ENCODE measurements at places on chromosomes 6 and 20.
A peak's percentile ranks its signal among the peaks of the same experiment; 100 is the strongest.

DNA sequence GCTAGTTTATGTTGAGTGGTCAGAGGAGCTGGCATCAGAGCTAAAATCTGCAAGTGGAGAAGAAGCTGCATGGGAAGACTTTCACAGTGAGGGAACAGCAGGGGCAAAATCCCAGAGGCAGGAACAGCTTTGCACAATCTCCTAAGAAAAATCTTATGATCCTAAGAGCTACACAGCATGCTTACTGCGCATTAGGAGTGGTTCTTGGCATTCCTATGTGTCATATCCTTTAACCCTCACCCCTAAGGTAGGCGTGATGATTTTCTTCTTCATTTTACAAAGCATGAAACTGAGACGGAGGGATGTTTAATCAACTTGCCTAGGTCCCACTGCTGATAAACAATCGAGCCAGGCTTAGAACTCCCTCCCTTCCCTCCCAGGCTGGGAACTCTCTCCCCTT is 313.6 kb upstream of the SULF2 start:
- no peaks in the 10 kb centered on the region for H3K36me3 ChIP-seq
- H3K4me1 ChIP-seq = no peaks in the 10 kb centered on the region
- H3K4me3 ChIP-seq = no peak overlapping the region
- DNase-seq = no peak

- peaks cover 31% of the 10 kb centered on the region for H3K4me1 ChIP-seq
- peaks cover 82% of the 10 kb centered on the region for H3K36me3 ChIP-seq
- no peak overlapping the region for H3K4me3 ChIP-seq
- H3K27ac ChIP-seq = no peak overlapping the region
- no peak for DNase-seq
- H3K27me3 ChIP-seq = no peaks in the 10 kb centered on the region
These were observed 134.0 kb downstream of the DTNBP1 start for GRCh38 chr6:15528870-15529269.

- peak within 1 kb of the TSS; percentile 94 for H3K4me3 ChIP-seq
- H3K36me3 ChIP-seq = peaks cover 4% of the 10 kb centered on the region
- H3K27ac ChIP-seq = peak within 1 kb of the TSS; percentile 98
- peaks cover 26% of the 10 kb centered on the region for H3K4me1 ChIP-seq
- peak; percentile 67 for DNase-seq
- H3K27me3 ChIP-seq = no peaks in the 10 kb centered on the region
These were observed at the start of gene CASS4 for GRCh38 chr20:56411759-56412472. Gene CASS4, plus strand, starts transcription at chr20:56412260. Its CDS starts 199 bp downstream, at chr20:56412459.

GRCh38 chr20:20094410-20094809 is 42.1 kb downstream of the CFAP61 start:
- DNase-seq = no peak
- H3K27ac ChIP-seq = no peak overlapping the region
- peaks cover 32% of the 10 kb centered on the region for H3K27me3 ChIP-seq
- H3K4me1 ChIP-seq = no peaks in the 10 kb centered on the region

DNA sequence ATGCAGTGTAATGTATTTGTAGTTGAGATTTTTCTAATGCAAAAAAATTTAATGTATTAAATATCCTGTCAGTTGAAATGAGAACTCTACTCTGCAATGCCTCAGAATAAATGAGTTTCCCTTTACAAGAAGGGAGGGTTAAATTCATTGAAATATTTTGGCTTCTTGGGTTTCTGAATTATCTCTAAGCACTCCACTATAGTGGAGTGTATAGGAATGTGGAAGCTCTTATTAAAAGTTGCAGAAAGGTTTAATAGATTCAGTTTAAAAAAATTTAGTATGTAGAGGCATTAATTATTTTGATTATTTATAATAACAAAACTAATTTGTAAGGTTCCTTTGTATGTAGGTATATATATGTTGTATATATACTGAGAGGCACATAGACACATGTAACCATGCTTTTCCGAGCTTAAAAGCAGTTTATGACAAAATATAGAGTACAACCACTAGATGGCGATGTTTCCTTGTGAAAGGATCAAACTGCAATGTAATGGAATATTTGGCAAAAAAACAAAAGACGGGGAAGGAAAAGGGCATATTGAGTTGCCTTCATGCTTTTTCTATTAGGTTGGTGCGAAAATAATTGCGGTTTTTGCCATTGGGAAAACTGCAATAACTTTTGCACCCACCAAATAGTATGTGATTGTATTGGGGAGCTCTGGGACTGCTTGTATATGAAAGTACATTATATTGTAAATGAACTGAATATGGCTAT is 144.2 kb downstream of the MYO6 start:
- no peak overlapping the region for H3K27ac ChIP-seq
- H3K27me3 ChIP-seq = no peaks in the 10 kb centered on the region
- H3K36me3 ChIP-seq = no peaks in the 10 kb centered on the region
- peaks cover 1% of the 10 kb centered on the region for H3K4me1 ChIP-seq

DNA sequence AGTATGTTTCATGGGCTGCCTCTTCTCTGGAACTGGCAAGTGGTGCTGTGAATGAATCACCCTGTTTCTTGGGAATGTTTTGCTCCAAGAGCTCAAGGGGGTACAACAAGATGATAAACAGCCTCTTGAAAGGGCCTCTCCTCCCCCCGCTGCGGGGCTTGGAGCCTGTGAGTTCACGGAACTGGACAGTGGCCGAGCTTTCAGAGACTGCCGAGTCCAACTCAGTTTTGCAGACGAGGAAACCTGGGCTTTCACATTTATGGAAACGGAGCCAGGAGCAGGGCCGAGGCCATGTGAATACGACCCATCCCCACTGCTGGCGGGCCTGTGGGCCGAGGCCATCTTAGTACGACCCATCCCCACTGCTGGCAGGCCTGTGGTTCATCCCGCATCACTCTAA is 18.2 kb upstream of the SRC start:
- no peaks in the 10 kb centered on the region for H3K27me3 ChIP-seq
- no peaks in the 10 kb centered on the region for H3K36me3 ChIP-seq
- no peaks in the 10 kb centered on the region for H3K4me1 ChIP-seq

DNA sequence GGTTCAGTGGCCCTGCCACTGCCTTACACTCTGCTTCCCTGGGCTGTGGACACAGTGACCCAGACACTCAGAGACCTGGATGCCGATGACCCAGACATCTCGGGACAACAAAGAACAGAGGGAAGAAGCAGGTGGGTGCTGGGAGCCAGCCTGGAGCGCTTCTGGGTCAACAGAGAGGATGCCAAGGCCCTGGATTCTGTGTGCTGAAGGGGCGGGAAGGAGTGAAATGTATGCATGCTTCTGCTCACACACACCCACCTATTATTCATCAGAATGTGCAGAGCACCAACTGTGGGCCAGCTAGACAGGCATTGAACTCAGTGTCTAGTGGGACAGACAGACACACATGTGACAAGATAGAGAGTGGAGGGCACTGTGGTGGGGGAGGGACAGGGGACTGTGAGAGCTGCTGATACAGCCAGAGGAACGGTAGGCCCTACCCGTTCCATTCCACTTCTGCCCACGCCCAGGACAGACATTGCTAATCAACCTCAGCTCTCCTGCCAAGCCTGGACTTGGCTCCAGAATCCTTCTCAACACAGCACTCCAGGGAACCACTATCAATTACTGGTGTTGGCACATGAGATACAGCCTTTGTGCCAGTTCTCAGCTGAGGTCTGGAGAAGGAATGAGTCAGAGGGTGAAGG is 20.2 kb downstream of the KCNK15 start:
- H3K4me1 ChIP-seq = peaks cover 7% of the 10 kb centered on the region
- H3K27ac ChIP-seq = no peak overlapping the region
- no peak for DNase-seq
- H3K36me3 ChIP-seq = no peaks in the 10 kb centered on the region
- no peak overlapping the region for H3K4me3 ChIP-seq

GRCh38 chr6:127518710-127519468 is at the start of gene MTCL3:
Gene MTCL3, minus strand, starts transcription at chr6:127519335.
- no peaks in the 10 kb centered on the region for H3K36me3 ChIP-seq
- no peak within 1 kb of the TSS for H3K27ac ChIP-seq
- H3K4me3 ChIP-seq = peak within 1 kb of the TSS; percentile 24
- no peak for DNase-seq
- peaks cover 67% of the 10 kb centered on the region for H3K27me3 ChIP-seq
- peaks cover 31% of the 10 kb centered on the region for H3K4me1 ChIP-seq

DNA sequence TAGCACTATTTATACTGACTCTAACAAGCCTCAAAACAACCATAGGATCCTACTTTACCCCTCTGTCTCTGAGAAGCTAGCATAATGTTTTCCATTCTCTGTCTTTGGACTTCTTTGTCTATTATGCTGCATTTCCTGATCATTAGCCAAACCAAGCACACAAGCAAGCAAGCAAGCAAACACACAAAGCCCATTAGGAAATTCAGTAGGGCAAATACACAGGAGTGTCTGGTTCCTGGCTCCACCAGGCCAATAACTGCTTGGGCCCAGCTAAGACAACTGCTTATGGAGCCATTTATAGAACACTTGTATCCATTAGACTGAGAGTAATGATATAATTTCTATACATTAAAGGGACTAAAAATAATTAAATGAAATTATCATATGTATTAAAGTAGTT is 952.9 kb upstream of the EPHA7 start:
- no peak overlapping the region for H3K27ac ChIP-seq
- no peaks in the 10 kb centered on the region for H3K36me3 ChIP-seq
- H3K4me3 ChIP-seq = no peak overlapping the region
- no peaks in the 10 kb centered on the region for H3K27me3 ChIP-seq
- H3K4me1 ChIP-seq = no peaks in the 10 kb centered on the region

DNA sequence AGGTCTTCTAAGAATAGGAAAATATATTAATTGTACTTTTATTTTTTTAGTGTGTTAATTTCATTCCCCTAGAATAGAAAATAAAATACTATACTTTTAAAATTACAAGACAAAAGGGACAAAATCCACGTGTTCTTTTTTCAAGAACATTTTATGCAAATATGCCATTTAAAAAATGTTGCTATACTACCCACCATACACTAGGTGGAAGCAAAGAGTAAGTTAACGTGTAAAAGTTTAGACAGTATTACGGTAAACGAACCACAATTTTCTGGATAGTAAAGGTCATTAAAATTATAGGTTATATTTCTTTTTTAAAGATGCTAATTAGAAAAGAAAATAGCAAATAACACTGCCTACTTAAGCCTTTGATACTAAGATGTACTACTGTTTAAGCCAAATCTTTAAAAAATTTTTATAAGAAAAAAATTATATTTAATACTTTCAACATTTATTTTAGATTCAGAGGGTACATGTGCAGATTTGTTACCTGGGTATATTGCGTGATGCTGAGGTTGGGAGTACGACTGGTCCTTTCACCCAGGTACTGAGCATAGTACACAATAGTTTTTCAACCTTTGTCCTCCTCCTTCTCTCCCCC is 287.6 kb downstream of the PHF3 start:
- H3K4me3 ChIP-seq = no peak overlapping the region
- peaks cover 1% of the 10 kb centered on the region for H3K27me3 ChIP-seq
- H3K4me1 ChIP-seq = no peaks in the 10 kb centered on the region
- H3K27ac ChIP-seq = no peak overlapping the region
- no peaks in the 10 kb centered on the region for H3K36me3 ChIP-seq
- DNase-seq = no peak

DNA sequence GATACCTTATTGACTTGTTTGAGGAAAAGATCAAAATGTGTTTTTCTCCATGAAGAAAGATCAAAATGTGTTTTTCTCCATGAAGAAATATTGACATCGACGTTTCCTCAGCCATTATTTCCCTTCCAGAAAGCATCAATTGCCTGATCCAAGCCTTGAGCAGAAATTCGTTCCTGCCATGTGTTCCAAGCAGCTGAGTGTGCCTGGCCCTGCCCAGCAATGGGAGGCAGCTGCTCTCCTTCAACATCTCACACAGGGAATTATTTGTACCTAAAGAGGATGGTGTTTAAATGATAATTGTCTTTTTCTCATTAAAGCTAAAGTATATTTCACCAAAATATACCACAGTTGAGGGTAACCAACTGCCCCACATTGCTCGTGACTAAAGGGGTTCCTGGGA is 7.8 kb upstream of the DUSP22 start:
- peaks cover 35% of the 10 kb centered on the region for H3K4me1 ChIP-seq
- peak overlapping the region; percentile 80 for H3K27ac ChIP-seq
- peaks cover 2% of the 10 kb centered on the region for H3K36me3 ChIP-seq

DNA sequence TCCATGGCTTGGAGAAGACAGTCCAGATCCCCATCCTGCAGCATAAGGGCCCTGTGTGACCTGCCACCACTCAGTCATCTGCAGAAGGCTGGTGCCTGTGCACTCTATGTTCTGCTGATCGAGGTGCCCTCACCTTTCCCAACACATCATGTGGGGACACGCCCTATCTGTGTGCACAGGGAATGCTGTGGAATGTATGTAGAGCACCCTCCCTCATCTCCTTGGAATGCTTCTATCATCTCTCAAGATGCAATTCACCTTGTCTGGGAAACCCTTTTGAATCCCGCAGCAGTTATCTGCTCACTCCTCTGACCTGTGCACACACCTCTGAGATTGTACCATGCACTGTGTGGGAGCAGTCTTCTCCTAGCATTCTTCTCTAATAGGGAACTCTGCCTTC is 207.2 kb upstream of the SSTR4 start:
- H3K4me3 ChIP-seq = no peak overlapping the region
- DNase-seq = no peak
- H3K27ac ChIP-seq = no peak overlapping the region
- no peaks in the 10 kb centered on the region for H3K36me3 ChIP-seq

DNA sequence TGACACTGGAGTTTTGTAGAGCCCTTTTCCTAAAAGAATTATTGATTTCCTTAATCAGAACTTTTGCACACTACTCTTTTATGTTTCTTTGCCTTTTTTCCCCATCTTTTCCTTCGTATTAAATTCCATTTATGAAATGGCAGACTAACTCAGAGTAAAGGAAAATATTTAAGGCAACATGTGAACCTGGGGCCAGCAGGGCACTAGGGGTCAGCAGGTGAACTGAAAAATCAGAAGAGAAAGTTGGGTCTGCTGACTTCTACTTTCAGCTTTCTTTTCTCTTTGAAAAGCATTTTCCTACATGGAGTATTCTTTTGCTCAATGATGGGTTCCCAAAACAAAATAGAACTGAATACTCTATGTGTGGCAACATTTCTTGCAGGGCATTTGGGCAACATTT is 226.6 kb upstream of the EXOC2 start:
- no peaks in the 10 kb centered on the region for H3K4me1 ChIP-seq
- H3K4me3 ChIP-seq = no peak overlapping the region
- H3K27ac ChIP-seq = no peak overlapping the region
- no peak for DNase-seq
- no peaks in the 10 kb centered on the region for H3K36me3 ChIP-seq

- no peak overlapping the region for H3K4me3 ChIP-seq
- H3K36me3 ChIP-seq = no peaks in the 10 kb centered on the region
- no peaks in the 10 kb centered on the region for H3K4me1 ChIP-seq
- no peak for DNase-seq
- H3K27me3 ChIP-seq = peaks cover 23% of the 10 kb centered on the region
- no peak overlapping the region for H3K27ac ChIP-seq
These were observed 17.7 kb downstream of the WFDC2 start for GRCh38 chr20:45487231-45487635.

- H3K27ac ChIP-seq = no peak overlapping the region
- H3K4me1 ChIP-seq = no peaks in the 10 kb centered on the region
- no peaks in the 10 kb centered on the region for H3K27me3 ChIP-seq
- H3K36me3 ChIP-seq = no peaks in the 10 kb centered on the region
These were observed 134.1 kb downstream of the CD109 start for GRCh38 chr6:73830119-73830518.

All from naive thymus-derived CD8-positive, alpha-beta T cell (primary cell).